ENCODE measurements at places on chromosomes 1 and 21.

- DNase-seq = no peak
These were observed 1.9 kb downstream of the OLIG1 start for GRCh38 chr21:33071770-33072306.

DNA sequence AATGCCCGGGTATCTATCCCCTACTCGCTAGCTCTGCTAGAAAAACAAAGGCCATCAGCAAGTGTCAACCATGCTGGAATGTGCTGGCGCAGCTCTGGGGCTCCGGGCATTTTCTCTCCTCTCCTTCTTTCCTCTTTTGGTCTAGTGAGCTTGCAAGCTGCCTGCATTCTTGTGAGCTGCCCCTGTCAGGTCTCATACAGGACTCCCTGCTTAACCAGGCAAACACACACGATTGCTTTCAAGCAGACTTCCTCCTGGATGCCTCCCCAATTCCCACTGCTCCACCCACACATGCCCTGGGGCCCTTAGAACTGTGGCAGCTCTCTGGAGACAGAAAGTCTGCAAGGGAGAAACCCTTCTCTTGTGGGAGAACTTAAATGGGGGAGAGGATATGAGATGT lies 35.7 kb upstream of the SUCO start:
- DNase-seq = no peak

DNA sequence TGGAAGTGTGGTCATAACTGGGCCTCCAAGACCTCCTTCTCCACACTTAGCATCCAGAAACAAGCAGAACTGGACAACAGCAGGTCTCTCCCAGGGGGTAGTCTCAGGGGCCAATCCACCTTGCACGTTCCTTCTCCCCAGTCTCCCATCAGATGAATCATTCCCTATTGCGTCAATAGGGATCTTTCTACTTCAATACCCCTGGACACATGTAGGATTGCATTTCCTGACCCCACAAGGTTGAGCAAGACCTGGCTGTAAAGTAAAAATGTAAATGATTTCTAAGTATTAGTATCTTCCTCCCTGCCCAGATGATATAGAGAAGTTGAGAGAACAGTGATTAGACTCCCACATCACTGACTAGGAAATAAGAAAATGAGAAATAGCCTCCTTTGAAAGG lies 224.5 kb upstream of the CSF3R start:
- no peak for DNase-seq

GRCh38 chr1:212313616-212314015 lies 28.4 kb downstream of the PPP2R5A start:
- DNase-seq = no peak

- peak; percentile 39 for DNase-seq
These were observed 10.8 kb downstream of the SLC45A3 start for GRCh38 chr1:205669341-205670149.

All from hippocampal formation (tissue), 2 donors.